Stimulated activated CD8-positive, alpha-beta memory T cell treated with anti-CD3 and anti-CD28 coated beads, Interleukin-2, amount 100 ng/mL, for 1 hour (primary cell): ENCODE measurements at places on chromosomes 1 and 21.

DNA sequence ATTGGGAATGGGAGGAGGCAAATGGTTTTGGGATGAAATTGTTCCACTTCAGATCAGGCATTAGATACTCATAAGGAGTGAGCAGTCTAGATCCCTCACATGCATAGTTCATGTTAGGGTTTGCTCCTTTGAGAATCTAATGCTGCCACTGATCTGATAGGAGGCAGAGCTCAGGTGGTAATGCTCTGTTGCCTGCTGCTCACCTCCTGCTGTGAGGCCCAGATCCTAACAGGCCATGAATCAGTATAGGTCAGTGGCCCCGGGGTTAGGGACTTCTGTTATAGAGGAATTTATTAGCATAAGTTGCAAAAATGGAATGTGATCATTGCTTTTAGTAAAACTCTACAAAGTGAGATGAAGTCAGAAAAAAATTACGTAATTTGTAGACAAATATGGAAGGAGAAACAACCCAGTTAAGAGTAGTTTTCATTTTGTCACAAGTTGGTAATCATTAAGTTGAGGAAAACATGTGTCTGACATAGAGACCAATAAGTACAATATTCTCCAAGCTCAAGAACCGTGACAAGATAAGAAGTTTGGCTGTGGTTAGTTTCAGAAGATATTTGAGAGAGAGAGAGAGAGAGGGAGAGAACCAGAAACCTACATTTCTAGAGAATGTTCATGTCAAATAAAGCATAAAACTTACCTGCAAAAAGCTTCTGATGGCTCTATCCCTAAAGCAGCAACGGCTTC, 689.7 kb upstream of the PRMT6 start:
- no peak for DNase-seq

DNA sequence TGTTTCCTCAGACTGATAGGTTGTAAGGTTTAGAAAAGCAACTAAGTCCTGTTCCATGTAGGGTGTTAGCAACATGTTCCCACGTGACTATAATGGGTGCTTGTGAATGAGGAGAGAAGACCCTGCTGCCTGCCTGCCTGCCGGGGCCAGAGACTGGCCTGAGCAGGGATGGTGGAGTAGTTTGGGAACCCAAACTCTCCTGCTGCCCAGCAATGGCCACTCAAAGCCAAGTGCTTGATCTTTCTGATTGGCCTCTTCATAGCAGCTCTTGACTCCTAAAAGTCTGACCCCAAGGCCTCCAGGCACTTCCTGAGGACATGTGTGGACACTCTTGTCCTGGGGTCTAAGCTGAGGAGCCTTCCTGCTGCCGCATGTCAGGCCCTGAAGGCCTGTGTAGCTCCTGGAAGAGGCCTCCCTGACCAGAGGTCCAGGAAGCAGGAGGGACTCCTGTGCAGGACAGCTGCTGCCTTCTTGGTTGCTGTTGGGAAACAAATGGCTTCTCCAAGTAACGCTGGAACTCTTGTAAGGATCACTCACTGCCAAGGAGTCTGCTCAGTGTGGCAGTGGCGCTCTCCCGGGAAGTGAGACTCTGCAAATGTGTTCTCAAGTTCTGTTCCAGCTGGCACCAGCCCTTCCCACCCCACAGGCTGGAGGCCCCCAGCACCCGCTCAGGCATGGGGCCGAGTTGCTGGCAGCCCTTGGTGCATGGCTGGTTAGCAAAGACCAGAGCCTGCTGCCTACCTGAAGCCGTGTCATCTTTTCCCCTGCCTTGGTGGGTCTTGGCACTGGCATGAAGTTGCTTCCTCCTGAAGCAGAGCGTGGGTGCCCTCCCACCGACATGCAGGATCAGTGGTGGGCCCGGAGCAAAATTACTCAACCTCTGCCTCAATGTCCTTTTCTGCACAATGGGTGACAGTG, 35.5 kb downstream of the MAN1C1 start:
- no peak for DNase-seq

DNA sequence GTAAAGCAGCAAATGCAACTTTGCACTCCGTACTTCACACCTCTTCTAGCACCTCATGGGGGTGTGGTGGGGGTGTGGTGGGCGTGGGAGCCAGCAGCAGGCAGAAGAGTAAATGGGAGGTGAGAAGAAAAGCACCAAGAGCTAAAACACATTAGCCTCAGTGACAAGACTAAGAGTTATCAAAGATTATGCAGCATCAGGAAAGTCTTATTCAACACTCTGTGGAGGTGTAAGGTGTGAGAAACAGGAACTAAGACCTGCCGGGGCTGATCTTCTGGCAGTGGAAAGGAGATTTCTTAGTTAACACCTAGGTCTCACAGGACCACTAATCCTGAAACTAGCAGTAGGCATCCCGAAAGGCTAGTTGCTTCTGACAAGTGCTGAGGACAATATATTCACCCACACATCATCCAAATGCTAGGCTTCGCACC, 9.9 kb downstream of the TGFBR3 start:
- DNase-seq = no peak

DNA sequence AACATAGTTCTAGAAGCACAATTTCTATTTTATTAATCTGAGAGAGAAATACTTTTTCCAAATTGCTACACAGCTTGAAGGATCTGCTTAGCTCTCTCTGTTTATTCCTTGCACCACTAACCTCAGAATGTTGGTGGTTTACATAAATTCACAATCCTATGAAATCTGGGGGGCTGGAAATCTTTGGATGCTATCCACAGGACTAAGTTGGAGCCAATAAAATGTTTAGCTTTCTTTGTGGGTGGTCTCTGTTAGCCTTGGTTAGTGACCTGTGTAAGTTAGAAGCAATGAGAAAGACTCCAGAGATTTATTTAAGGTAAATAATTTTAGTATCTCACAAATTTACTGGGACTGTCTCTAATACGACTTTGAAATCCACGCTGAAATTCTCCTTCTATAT, 418.1 kb downstream of the ADGRL2 start:
- DNase-seq = no peak

GRCh38 chr21:46391773-46392172, 66.9 kb upstream of the DIP2A start:
- DNase-seq = no peak

DNA sequence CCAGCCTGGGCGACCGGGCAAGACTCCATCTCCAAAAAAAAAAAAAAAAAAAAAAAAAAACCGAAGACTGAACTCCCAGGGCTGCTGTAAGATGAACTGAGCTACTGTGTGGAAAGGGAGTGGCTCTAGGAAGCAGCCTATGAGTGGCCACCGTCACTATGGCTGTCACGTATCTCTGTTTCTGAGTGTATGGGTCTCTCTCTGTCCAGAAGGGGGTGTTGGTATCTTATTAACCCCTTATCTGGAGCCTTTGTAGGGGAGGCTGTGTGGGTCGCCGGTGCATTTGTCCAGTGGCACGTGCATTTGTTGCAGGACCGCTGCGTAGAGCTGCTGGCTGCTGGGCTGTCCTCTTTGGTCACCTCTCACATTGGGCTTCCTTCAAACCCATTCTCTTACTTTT, 326.6 kb downstream of the CAMTA1 start:
- no peak for DNase-seq

GRCh38 chr21:39510240-39510639, 58.5 kb downstream of the SH3BGR start:
- no peak for DNase-seq

GRCh38 chr1:245779797-245780755, 625.3 kb downstream of the KIF26B start:
- DNase-seq = no peak

DNA sequence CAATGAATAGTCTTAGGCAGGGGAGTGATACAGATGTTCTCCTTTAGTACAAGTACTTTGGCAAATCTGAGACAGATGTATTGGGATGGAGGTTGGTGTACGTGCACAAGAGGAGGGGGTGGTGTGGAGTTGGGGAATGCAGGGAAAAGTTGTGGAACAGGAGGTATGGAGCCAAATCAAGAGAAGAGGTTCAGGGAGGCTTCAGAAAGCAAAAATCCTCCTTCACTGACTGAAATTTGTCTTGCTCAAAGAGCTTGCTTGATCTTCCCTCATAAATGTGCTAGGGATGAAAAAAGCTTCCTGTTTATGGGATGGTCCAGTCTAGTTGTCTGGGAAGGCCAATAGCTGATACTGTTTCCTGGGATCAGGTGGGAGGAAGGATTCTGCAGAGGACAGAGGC, 5.8 kb downstream of the RNF19B start:
- no peak for DNase-seq

DNA sequence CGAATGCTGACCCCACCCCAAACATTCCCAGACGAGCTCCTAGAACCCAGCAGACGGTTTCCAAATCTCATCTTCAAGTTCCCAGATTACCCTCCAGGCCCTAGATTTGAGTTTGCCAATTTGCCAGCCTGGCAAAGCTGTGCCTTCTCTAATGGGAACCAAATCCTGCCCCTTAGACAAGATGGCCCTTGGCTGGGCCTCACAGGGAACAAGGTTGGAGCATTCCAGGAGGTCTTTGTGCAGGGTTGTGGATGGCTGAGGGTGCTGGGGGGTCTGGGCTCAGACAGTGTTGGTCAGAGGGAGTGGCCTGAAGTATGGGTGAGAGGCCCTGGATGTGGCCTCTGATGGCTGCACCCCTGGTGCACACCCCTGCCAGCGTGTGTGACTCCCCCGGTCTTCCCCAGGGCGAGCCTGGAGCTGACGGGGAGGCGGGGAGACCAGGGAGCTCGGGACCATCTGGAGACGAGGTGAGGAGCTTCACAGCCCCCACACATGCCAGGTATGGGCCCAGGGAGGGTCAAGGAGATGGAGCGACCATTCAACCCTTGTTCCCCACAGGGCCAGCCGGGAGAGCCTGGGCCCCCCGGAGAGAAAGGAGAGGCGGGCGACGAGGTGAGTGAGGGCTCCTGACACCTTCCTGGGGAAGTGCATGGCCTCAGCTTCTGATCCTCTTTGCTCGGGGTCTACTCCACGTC, 10.2 kb downstream of the COL6A1 start:
- no peak for DNase-seq

GRCh38 chr1:75908717-75909152, 23.5 kb downstream of the ASB17 start:
- DNase-seq = no peak

- DNase-seq = no peak
Observed at GRCh38 chr1:54520631-54521321, 27.3 kb upstream of the ACOT11 start.

DNA sequence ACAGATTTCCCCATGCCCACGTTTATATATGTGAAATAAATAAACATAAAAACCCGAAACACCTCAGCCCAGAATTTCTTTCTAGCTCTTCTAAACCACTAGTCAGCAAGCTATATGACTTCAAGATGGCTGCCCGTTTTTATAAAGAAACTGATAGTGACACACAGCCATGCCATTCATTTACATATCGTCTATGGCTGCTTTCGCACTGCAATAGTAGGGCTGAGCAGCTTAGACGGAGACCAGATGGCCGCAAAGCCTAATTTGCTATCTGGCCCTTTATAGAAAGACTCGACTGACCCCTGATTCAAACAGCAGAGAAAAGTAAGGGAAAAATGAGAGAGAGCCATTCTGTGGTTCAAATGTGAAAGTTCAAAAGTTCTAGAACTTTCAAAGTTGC, 45.7 kb upstream of the FMN2 start:
- no peak for DNase-seq
